ENCODE measurements at places on chromosomes 11 and 22. TPM values are rescaled to one million over a fixed set of nuclear protein-coding genes. Genes with fewer than 3 reads are reported as not detected.

GRCh38 chr11:36702330-36703054 is 104.5 kb upstream of the RAG2 start:
- DNase-seq = no peak

DNA sequence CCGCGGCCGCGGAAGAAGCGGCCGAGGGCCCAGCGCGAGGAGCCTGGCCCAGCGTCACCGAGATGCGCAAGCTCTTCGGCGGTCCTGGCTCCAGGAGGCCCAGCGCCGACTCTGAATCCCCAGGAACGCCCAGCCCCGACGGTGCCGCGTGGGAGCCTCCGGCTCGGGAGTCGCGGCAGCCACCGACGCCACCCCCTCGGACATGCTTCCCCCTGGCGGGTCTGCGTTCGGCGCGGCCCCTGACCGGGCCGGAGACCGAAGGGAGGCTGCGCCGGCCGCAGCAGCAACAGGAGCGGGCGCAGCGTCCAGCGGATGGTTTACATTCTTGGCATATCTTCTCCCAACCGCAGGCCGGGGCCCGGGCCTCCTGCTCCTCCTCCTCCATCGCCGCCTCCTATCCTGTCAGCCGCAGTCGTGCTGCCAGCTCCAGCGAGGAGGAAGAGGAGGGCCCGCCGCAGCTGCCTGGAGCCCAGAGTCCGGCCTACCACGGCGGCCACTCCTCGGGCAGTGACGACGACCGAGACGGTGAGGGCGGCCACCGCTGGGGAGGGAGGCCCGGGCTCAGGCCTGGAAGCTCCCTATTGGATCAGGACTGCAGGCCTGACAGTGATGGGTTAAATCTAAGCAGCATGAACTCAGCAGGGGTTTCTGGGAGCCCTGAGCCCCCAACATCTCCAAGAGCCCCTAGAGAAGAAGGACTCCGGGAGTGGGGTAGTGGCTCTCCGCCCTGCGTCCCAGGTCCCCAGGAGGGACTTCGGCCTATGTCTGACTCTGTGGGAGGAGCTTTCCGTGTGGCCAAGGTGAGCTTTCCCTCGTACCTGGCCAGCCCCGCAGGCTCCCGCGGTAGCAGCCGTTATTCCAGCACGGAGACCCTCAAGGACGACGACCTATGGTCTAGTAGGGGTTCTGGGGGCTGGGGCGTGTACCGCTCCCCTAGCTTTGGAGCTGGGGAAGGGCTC is 1.2 kb downstream of the ARHGEF17 start:
- DNase-seq = no peak

DNA sequence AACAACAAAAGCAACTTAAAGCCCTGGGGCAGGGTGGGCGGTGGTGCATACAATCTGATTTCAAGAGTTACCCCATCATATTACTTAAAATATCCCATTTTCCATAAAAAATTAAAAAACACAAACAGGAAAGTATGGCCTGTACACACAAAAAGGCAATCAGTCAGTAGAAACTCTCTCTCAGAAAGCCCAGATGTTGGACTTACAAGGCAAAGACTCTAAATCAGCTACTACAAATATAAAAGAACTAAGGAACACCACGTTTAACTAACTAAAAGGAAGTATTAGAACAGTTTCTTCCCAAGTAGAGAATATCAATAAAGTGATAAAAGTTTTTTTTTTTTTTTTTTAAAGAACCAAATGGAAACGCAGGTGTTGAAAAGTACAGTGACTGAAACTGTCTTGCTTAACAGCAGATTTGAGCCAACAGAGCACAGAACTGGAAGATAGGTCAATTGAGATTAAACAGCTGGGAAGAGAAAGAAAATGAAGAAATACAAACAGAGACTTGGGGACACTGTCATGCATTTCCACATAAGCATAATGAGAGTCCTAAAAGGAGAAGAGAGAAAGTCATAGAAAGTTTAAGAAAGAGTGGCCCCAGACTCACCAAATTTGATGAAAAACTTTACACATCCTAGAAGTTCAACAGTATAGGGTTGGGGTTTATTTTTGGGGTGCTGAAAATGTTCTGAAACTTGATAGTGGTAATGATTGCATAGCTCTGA is 8.6 kb downstream of the SC5D start:
- DNase-seq = no peak

DNA sequence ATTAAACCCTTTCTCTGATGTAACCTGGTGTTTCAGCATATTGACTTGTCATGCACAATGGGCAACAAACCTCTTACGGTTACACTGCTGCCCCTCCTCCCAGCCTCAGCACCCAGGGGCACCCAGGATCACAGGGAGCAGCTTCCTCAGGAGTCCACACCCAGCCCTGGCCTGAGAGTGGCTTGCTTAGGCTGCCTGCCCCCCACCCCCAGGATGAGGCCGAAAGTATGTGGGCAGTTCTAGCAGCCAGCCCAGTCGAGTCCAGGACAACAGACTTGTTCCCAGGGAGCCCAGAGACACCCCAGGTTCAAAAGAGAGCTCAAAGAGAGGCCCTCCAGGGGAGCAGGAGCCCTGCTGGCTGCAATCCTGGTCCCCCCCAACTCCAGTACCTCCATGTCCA is 108.1 kb upstream of the THY1 start:
- no peak for DNase-seq

- DNase-seq = no peak
Measured at GRCh38 chr11:122246874-122247273, 130.9 kb upstream of the BLID start.

GRCh38 chr11:13550761-13551160 is 55.0 kb upstream of the PTH start:
- DNase-seq = no peak

DNA sequence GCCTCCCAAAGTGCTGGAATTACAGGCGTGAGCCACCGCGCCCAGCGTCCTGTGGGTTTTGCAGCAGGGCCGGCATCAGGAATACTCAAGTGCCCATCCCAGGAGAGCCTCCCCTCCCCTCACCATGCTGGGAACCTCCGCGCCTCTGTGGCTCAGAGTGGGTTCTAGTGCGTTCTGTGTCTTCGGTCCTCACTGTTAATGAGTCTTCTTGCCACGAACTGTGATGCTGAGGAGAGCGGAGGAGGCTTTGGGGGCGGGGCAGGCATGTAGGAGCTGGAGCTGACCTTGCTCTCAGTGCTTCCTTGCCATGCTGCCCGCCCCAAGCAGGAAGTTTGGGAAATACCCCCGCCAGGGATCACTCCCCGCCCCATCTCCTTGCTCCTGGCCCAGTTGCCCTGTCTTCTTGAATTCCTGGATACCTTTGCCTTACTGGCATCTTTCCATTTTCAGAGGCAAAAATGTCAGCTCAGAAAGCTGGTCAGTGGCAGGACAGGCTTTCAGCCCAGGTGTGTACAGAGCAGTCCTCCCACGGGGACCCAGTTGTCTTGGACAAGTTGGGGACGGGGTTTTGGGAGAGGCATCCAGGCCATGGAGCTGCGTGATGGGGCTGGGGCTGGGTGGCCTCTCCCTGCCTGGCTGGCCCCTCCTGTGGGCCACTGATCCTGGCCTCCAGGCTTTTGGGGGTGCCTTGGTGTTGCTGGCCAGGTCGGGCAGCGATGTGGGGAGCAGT is 5.1 kb downstream of the GRAMD4 start:
- no peak for DNase-seq

DNA sequence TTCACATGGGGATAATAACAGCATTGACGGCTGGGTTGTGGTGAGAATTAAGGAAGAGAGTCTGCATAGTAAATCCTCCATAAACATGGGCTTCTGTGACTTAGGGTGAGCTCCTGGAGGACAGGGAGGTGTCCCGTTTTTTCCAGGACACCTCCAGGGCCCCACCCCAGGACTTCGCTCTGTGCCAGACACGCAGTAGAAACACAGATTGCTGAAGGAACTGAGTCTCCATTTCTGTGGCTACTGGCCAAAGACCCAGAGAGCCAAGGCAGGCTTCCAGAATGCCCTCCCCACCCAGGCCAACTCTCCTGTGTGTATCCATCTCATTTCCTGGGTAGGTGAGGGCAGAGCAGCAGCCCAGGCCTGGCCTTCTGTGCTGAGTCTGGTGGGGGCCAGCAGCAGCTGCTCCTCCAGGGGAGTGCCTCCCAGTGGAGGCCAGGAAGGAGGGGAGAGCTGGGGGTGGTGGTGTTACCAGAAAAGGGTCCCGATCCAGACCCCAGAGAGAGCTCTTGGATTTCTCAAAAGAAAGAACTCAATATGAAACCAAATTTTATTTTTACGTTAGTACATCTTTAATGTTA is 9.5 kb upstream of the RFPL3 start:
- DNase-seq = no peak

DNA sequence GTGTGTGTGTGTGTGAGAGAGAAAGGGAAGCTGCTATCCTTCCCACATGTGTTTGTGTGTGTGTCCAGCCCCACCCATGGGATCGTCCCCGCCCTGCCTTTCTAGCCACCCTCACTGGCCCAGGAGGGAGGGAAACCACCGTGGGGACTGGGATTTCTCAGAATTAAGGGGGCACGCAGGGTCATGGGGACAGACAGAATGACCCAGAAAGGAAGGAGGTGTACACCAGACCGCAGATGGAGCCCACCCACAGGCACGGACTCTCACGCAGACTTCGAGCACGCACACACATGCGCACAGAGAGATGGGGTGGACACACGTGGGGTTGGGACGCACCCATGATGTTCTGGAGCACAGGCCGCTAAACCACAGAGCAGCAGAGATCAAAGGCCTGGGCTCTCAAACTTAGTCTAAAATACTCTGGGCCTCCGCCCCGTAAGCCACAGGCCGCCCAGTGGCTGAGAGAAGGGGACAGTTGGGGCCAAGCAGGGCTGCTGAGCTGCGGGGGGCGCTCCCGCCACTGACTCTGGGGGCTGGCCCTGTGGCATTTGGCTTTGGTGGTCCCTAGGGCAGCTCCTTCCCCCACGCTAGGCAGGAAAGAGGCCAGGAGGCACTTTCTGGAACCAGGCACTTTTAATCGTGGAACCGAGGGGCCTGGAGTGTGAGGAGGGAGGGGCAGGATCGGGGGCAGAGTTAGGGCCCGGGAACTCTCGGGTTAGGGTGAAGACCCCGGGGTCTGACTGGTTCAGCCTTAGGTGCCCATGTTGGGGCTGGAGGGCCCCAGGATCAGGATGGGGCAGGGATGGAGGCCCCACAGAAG is 1.5 kb downstream of the IFITM5 start:
- DNase-seq = peak; percentile 19

DNA sequence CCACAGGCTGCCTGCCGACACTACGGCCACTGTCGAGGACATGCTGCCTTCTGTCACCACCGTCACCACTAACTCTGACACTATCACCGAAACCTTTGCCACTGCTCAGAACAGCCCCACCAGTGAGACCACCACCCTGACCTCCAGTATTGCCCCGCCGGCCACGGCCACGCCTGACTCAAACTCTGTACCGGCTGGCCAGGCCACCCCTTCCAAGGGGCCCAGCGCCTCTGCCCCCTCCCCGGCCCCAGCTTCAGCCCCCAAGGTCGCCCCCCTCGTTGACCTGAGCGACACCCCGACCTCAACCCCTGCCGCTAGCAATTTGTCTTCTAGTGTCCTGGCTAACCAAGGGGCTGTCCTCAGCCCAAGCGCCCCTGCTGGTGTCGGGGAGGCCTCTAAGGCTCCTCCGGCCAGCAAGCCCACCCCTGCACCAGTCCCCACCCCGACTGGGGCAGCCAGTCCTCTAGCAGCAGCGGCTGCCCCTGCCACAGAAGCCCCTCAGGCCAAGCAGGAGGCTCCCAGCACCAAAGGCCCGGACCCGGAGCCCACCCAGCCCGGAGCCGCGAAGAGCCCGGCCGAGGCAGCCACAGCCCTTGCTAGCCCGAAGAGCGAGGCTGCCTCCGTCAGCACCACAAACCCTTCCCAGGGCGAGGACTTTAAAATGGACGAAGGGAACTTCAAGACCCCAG is 41.3 kb upstream of the TTC12 start:
- DNase-seq = no peak

DNA sequence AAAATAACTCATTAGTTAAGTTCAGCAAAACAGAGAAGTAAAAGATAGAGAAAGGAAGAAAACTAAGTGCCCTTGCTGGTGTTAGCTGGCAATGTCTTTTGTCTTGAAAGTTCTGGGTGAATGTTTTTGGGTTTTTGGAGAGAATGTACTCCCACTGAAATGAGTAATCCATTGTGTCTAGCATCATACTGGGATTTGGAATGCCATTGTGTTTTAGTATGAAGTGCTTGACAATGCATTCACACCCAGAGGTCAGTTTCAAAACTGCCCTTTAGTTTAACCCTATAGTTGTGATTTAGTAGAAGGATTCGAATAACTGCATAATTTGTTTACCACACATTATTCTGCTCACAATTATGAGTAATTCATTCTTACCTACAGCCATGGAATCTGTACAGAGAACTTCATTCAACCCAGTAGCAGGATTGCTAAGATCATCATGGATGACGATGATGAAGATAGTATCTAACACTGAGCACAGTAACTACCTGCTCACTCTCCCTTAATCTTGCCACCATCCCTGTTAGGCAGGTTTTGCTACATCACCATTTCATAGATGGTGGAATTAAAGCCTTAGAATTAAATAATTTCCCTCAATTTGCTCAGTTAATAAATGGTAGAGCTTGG is 33.9 kb downstream of the MAML2 start:
- no peak for DNase-seq

DNA sequence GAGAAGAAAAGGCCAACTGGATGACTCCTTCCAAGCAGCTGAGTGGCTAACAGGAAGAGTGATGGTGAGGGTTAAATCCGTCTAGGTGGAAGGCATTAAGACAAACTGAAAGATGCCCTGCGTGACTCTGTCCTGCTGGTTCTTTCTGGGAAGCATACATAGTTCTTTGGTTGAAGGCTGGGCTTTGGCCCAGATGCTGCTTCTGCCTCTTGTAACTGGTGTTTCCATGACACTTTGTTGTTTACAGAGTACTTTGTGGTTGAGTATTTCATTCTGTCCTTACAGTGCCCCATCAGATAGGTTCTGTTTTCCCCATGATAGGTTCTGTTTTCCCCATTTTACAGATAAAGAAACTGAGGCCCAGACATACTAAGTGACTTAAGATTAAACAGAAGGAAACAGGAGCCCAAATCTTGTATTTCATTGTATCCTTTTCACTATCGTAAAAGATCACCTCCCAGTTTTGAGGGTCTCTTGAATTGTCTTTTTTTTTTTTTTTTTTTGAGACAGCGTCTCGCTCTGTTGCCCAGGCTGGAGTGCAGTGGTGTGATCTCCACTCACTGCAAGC is 124.3 kb upstream of the RASSF10 start:
- DNase-seq = no peak

- DNase-seq = no peak
Measured at GRCh38 chr22:49183826-49184216, 643.9 kb downstream of the BRD1 start.

GRCh38 chr11:124865902-124866851 is 945 bp downstream of the ROBO3 start:
- DNase-seq = peak; percentile 47

Gene SLC25A18
- total RNA-seq = not detected

Gene C11orf91
- total RNA-seq = not detected

Gene TNNT3
- not detected for total RNA-seq

Gene RTCB
- 120 TPM for total RNA-seq

Gene TYR
- not detected for total RNA-seq

Gene MAP6
- total RNA-seq = not detected

Gene EED
- 171 TPM for total RNA-seq
